Type B pancreatic cell (in vitro differentiated cells): ENCODE measurements at places on chromosomes 3 and 15. TPM values are rescaled to one million over a fixed set of nuclear protein-coding genes. Genes with fewer than 3 reads are reported as not detected.

GRCh38 chr3:196821806-196822355 is 45.8 kb upstream of the SENP5 start:
- no peak for DNase-seq

DNA sequence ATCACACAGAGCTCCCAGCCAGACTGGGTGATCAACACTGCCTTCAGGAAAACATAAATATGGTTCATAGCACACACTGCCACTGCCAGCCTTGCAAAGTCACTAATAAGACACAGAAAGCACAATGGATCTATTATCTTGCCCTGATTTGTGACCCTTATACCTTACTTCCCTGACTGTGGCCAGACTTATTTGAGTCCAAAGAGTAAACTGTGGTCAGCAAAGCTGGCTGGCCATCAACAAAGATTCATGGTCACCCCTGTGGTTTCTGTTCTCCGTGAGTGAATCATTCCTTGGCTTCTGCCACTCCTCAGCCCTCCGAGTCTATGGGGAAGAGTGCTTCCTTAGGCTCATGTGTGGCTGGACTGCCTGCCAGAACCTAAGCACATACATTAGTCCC is 437.7 kb downstream of the RAP2B start:
- no peak for DNase-seq

The GOLGA8S gene
- total RNA-seq, result 0.19 TPM in 1 of 2 replicates, not detected in the other

DNA sequence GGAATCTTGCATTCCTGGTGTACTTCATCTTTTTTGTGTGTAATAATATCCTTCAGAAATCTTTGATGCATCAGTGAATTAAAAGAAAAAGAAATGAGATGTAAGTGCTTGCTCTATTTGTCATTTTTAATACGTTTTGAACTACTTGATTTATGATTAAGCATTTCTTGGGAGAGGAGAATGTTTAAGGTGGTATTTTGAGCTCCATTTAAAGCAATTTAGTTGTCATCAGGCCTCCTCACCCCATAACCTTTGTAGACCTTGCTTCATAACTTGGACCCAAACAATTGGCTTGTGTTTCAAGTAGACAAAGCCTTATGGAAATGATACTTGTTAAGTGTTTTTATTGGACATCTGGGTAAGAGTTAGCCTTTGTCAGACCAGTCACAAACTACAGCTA is 87.1 kb upstream of the VEPH1 start:
- no peak for DNase-seq

GRCh38 chr3:69142090-69142489 is 19.7 kb upstream of the LMOD3 start:
- no peak for DNase-seq

The FOXB1 gene
- total RNA-seq, result 0.60 TPM in 1 of 2 replicates, not detected in the other

GRCh38 chr3:67044295-67044694 is 46.2 kb downstream of the KBTBD8 start:
- no peak for DNase-seq

GRCh38 chr15:44661576-44661975 is 1.9 kb downstream of the SPG11 start:
- DNase-seq, result no peak
